Small intestine (tissue), 16 donors: ENCODE measurements at places on chromosomes 1 and 21. TPM values are rescaled to one million over a fixed set of nuclear protein-coding genes. Genes with fewer than 3 reads are reported as not detected.

Gene TMPRSS3
- 9.2 TPM for polyA plus RNA-seq

Gene FCN3
- polyA plus RNA-seq = 0.06 TPM

Gene PADI2
- polyA plus RNA-seq = 95.2 TPM

DNA sequence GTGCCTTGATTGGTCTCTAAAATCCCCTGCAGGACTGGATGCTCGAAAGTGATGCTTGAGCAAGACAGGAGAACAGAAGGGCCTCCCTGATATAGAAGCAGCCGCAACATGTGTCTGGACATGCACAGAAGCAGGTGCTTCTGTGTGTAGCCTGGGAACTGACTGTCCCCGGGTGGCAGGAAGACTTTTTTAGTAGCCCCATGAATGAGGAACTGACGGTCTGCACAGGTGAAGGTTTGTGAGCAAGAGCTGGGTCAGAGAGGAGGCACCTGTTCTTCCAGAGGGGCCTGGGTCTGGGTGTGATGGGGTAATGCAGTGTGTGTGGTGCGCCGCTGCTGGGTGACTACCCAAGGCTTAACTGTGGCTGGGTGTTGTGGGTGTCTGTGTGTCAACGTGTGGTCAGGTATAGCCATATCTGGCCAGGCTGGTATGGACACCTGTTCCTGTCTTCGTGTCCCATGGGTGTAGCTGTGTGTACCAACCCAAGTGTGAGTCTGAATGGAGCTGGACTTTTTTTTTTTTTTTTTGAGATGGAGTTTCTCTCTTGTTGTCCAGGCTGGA lies 39.1 kb upstream of the FOXO6 start:
- no peak overlapping the region for H3K27ac ChIP-seq
- H3K4me1 ChIP-seq = no peaks in the 10 kb centered on the region
- no peak for DNase-seq
